Stimulated activated CD4-positive, alpha-beta T cell treated with anti-CD3 and anti-CD28 coated beads, Interleukin-1b, Interleukin-23, amount 100 ng/mL, for 4 hours (primary cell): ENCODE measurements at places on chromosomes 3 and 15.

DNA sequence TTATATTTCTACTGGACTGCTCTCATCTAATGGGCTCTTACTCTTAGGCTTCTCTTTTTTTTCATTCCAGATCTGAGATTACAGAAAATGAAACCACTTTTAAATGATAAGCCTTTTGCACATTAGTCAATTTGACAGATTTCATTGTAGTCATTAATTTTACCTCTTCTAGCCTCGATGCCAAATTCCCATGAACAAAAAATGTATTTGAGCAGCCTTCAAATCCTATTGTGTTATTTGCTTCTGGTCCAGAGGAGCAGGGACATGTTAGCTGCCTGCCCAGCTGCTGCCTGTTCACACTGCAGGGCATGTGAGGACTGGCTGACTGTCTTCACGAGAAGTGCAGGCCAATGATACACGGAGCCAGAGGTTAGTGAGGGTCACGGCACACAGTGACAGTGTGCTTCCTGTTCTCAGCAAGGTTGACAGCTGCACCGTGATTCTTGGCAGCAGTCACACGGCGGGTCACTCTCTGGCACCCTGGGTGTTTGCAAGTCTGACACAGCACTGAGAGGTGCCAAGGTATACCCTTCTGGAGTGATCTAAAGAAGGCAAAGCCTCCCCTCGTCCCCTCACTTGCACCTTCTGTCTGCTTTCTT is 40.8 kb downstream of the KAT2B start:
- no peak for DNase-seq

DNA sequence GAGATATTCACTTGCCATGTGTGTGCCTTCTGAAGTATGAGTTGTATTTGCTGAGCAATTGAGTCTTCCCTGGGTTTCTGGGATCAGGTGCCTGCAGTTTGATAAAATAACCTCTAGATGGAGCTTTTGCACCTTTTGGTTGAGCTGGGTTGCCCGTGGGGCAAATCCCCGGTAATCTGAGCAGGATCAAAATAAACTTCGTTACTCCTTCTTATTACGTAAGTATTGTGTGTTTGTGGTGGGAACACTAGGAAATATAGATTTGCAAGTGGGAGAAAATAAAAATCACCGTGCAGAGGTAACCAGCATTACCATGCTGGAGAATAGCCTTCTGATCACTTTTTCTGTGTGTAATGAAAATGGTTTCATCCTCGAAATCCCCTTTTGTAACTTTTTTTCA is 277.4 kb upstream of the NR2E3 start:
- DNase-seq, result no peak

- DNase-seq, result peak; percentile 9
These were observed 24.0 kb downstream of the STX19 start for GRCh38 chr3:94004301-94004910.

DNA sequence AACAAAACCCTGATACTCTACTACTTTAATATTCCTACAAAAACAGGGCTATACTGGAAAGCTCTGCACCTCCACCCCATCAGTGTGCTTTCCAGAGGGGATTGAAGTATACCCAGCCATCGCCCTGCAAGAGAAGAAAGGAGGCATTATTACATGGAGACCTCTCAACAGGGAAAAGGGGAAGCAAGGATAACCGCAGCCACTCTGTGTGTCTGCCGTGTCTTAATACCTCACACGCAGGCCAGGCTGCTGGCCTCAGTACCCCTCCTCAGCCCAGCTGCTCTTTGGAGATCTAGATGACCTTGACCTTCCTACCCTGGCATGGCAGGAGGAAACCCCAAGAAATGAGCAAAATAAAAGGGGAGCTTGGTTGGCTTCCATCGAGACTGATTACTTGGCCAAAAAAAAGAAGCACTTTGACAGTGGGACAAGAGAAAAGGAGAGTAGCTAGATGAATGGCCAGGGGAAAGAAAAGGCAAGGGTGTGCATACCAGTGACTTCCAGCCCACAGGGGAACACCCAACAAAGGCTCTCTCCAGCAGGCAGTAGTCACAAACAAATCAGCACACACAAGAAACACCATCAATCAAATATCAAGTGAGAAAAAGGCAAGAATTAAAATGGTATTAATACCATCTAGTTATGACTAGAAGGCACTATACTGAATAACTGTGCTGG is 129.4 kb downstream of the STT3B start:
- no peak for DNase-seq

GRCh38 chr3:29440413-29441305 is 159.8 kb downstream of the RBMS3 start:
- DNase-seq, result no peak
